ENCODE measurements at places on chromosomes 7 and 10. TPM values are rescaled to one million over a fixed set of nuclear protein-coding genes. Genes with fewer than 3 reads are reported as not detected.

CYP2C19 gene
- not detected for polyA plus RNA-seq

ADRA2A gene
- not detected for polyA plus RNA-seq

OR2A42 gene
- not detected for polyA plus RNA-seq

ANK3 gene
- polyA plus RNA-seq, result 19.5 TPM

NKX6-2 gene
- polyA plus RNA-seq, result not detected

NEBL gene
- polyA plus RNA-seq, result not detected

OPN1SW gene
- polyA plus RNA-seq, result not detected

BAMBI gene
- 0.70 TPM for polyA plus RNA-seq

STEAP1B gene
- 3.4 TPM for polyA plus RNA-seq

ZNF746 gene
- 8.5 TPM for polyA plus RNA-seq

Data from IgD-negative memory B cell (primary cell).